ENCODE measurements at places on chromosomes 5 and 9.

- no peak for DNase-seq
Measured at GRCh38 chr9:38713426-38713825, 6.5 kb downstream of the FAM240B start.

DNA sequence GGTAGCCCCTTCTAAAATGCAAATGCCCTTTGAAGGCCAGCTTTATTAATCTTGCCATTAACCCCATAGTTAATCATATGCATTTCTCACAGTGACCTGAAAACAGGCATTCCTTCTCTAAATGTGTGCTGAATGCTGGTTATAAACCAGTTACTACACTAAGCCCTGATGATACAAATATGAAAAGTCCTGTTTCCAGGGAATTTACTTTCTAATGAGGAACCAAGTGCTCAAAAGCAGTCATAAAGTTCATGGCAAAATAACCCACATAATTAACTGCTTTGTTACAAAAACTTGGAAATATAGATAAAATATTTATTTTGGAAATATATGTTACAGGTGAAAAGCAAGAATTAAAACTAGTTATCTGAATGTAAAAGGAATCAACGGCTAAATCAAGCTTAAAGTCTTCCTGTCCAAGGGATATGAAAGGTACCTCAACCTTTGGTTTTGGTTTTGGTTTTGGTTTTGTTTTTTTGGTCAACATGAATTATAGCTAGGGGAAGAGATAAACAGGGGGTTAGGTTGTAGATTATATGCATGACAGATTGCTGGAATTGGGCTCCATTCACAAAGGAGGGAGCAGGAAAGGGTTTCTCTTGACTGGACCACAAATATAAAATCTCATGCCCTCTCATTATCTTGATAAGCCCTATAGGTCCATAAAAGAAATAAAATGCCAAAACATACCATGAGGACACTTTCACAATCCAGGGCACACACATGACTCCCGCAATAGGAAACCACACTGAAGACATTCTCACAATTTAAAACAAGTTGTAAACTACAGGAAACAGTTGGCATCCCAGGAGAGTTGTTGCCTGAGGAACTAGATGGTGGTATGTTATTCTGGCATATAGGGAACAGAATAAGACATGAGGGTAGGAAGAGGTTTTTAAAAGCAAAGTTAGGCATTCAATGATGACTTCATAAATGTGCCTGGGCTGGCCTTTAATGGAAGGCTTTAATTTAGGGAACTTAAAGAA lies 46.7 kb upstream of the MACIR start:
- no peak for DNase-seq

DNA sequence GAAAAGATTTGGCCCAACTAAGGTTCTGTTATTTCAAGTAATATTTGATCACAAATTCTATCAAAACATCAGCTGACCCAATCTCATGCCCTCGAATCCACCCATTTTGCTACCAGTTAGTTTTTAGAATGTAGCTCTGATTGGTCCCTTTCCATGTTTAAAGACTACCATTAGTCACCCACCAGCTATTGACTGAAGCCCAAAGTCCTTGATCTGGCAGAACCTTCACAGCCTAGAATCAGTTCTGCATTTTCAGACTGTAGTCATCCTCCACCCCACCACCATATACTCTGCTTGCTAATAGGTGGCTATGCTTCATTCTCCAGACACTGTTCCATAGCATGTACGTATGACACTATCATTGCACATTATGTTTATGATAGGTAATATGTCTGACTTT lies 182.2 kb upstream of the TARS1 start:
- no peak for DNase-seq

DNA sequence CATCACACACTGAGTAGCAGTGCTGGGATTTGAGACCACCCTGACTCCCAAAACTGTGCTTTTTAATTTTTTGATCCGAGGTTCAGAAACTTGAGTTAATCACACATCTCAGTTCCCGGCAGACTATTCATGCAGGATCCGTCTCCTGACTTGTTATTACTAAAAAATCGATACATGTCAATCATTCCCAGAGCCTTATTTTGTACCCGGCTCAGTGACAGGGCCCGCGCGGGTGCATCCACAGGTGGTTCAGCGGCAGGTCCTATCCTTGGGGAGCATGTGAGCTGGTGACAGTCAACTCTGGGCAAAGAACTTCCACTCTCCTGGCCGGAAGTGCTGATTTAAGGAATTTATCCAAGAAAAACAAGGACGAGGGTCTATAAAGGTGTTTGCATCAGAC lies 95.9 kb upstream of the MVB12B start:
- no peak for DNase-seq

GRCh38 chr5:125609011-125609410 lies 814.2 kb upstream of the GRAMD2B start:
- no peak for DNase-seq

- peak; percentile 76 for DNase-seq
Measured at GRCh38 chr5:154995679-154996078, 17.9 kb upstream of the KIF4B start.

DNA sequence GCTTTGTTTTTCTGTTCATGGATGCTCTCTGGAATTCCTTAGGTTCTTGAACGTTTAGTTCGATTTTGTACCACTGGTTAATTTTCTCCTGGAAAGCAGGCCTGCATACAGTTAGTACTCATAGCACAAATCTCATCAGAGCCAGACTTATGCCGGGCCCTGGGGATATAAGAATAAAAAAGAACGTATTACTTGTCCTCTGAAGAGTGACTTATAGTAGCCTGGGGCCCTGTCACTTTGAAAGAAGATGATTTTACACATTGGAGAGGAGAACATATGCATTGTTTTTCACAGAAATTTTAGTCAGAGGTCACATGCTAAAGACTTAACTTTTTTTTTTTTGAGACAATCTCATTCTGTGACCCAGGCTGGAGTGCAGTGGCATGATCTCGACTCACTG lies 50.3 kb downstream of the ZNF462 start:
- no peak for DNase-seq

DNA sequence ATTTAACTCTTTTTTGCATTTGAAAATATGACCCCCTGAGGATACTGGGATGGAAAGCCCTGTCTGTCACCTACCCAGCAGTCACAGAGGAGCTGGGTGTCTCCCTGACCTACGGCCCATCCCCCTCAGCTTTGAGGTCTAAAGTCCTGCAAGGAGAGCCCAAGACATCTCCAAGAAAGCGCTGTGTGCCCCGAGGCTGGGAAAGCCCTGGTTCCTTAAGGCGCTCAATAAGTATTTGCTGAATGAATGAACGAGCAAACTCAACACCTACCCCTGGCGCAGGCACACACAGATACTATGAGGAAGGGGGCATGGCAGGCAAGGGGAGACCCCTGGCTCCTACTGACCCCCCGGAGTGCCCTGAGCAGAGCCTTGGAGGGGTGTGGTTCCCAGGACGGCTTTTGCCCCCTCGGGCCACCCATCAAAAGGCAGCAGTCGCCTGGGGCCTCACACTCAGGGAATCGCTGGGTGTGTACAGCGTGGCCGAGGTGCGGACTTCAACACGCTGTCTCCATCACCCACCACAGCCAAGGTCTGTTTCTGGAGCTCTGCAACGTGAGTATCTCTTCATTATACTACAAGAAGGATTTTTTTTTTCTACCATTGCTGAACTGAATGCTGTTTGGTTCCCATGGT lies 211.6 kb downstream of the ERCC6L2 start:
- peak; percentile 74 for DNase-seq

- DNase-seq = peak; percentile 86
Measured at GRCh38 chr9:126965541-126966428, 51.2 kb downstream of the RALGPS1 start.

DNA sequence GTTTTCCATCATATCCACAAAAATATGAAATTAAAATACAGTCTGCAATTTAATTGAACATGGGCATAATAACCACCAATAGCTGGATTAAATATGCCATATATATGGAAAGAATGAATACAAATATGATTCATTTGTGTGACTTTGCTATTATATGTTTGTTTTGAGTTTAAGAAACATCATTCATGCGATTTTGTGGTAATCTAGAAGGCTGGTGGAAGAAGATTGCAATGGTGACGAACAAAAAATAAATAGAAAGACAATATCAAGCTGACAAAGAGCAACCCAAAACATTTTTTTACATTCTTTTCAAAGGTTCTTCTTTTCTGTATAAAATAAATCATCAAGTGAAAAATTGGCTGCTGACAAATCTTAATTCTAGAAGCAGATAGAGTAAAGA lies 610.0 kb downstream of the MAT2B start:
- no peak for DNase-seq

Data from endodermal cell (in vitro differentiated cells).